ENCODE measurements at places on chromosomes 5 and 9.

DNA sequence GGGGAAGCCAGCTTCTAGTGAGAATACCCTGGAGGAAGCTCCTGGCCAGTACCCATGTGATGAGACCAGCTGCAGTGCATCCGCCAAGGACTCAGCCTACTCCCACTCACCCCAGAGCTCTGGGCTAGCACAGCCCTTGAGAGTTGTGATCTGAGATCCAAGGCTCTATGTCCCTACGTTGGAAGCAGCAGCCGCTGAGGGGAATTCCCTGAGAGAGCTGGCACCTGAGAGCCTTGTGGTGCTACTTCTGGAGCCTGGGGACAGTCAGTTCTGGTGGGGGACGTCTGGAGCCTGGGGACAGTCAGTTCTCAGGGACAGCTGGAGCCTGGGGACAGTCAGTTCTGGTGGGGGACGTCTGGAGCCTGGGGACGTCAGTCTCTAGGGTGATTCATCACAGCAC lies 39.2 kb downstream of the PDZD2 start:
- no peak for DNase-seq

GRCh38 chr5:52638732-52639131 lies 149.0 kb upstream of the ITGA1 start:
- no peak for DNase-seq

GRCh38 chr5:52682492-52682891 lies 105.2 kb upstream of the ITGA1 start:
- no peak for DNase-seq

DNA sequence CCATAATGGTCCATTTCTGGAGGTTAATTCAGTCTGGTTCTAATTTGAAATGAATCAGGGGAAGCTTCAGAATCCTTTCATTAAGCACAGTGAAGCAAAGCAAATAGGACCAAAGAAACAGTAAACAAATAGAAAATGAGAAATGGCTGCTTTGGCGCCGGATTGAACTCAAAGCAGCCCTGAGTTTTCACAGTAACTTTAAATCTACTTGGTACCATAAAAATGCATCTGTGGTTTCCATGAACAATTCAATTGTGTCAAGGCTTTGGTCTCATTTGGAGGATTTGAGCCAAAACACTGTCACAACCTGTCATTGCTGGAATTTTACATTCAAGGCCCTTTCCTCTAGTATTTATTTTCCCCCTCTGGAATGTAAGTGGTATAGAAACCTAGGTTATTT lies 25.9 kb upstream of the DAPK1 start:
- DNase-seq = no peak

Measured in ELR (cell line).